ENCODE measurements at places on chromosomes 13 and 19. TPM values are rescaled to one million over a fixed set of nuclear protein-coding genes. Genes with fewer than 3 reads are reported as not detected.

The CKM gene
- not detected for total RNA-seq

- no peak for DNase-seq
Measured at GRCh38 chr13:30319655-30320054, 12.3 kb upstream of the KATNAL1 start.

DNA sequence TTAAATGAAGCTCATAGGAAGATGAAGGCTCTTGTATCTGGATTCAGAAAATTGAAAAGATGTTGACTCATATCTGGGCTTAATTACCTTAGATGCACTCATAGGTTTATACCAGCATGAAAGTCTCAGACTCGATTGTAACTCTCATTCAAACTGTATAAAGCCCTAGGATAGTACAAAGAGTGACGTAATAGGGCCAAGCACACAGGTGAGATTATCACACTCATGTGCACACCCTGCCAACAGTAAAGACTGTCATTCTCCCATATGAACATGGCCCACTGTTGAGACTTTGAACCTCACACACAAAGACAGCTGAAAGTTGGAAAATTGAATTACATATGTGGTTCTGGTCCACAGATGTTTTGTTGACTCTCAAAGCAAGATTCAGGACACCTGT, 18.0 kb upstream of the ZNF723 start:
- no peak for DNase-seq

- DNase-seq: no peak
Measured at GRCh38 chr13:113219256-113219940, 10.0 kb downstream of the CUL4A start.

DNA sequence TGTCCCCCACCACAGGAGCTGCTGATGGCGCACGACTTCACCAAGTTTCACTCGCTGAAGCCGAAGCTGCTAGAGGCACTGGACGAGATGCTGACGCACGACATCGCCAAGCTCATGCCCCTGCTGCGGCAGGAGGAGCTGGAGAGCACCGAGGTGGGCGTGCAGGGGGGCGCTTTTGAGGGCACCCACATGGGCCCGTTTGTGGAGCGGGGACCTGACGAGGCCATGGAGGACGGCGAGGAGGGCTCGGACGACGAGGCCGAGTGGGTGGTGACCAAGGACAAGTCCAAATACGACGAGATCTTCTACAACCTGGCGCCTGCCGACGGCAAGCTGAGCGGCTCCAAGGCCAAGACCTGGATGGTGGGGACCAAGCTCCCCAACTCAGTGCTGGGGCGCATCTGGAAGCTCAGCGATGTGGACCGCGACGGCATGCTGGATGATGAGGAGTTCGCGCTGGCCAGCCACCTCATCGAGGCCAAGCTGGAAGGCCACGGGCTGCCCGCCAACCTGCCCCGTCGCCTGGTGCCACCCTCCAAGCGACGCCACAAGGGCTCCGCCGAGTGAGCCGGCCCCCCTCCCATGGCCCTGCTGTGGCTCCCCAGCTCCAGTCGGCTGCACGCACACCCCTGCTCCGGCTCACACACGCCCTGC, 4.4 kb upstream of the NOP53 start:
- DNase-seq: no peak

DNA sequence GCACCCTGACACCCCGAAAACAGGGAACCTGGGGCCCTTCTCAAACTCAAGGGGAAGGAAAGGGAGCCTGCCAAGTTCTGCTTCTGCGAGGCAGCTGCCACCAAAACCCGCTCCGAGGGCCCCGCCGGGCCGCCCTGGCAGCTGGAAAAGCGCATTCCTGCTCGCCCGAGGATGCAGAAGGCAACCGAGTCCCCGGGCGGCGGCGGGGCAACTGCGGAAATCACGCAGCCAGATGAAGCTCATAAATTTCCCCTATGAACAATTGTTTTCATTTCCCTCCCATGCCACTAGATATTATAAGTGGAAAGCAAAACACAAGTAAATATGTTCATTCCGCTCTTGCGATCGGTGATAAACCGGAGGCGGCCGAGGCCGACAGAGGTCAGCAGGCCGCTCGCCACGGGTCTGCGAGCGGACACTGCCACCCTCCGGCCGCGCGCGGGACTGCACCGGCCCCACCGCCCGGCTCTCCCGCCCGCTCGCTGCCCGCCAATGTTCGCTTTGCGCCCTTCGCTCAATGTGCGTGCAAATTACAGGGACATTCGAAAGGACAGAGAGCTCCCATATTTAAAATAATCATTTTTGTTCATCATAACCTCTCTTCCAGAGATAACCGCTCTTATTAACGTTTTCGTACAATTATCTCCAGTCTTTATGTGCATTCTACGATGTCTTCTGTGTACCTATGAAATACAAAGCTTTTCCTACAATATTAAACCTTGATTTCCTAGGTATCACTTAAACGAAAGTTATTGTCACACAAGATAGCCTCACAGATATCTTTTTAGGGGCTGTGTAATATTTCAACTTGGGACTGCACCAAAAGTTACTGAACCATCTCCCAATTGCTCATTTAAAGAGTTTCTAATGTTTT, 120.8 kb upstream of the ZNF507 start:
- peak; percentile 66 for DNase-seq

DNA sequence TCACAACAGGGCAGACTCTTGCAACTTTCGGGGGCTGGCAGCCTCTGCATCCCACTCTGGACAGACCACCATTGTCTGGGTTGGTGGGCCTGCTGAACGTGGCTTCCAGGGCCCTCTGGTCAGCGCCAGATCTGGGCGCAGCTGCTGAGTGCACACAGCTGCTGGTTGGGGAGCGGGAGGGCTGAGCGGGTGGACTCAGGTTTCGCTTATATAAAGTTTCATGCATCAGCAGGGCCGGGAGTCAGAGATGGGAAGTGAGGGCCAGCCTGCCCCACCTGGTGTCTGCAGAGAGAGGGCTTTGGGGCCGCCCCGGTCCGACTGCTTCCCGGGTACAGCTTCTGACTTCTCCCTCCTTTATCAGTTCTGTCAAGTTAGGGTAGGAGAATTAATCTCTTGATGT, 6.9 kb downstream of the ARHGEF7 start:
- no peak for DNase-seq

DNA sequence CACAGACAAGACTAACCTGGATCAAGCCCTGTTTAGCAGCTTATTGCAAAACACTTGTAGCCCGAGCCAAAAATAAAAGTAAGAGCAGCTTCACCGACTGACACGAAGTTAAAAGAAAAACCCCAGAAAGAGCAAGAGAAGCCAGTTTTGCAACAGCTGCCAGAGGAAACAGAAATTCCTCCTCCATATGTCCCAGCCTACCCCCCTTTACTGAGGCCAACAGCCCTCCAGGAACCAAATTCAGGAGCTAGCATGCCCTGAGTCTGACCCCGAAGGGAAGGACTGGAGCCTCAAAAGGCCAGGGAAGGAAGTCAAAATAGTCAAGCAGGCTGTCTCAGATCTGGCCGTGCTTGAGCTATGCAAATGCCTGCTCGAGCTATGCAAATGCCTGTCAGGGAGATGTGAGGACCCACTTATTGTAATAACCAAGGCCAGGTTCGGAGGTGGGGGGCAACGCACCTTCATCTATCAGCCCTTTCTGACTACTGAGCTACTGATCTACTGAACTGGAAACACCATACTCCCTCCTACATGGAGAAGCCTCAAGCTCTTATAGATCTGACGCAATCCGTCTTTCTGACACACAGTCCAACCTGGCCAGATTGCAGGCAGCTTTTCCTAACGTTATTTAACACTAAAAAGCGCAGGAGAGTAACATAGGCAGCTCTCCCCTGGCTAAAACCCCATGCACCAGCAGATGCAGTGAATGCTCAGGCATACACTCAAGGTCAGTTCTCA, 6.7 kb downstream of the SIGLEC11 start:
- DNase-seq: no peak

DNA sequence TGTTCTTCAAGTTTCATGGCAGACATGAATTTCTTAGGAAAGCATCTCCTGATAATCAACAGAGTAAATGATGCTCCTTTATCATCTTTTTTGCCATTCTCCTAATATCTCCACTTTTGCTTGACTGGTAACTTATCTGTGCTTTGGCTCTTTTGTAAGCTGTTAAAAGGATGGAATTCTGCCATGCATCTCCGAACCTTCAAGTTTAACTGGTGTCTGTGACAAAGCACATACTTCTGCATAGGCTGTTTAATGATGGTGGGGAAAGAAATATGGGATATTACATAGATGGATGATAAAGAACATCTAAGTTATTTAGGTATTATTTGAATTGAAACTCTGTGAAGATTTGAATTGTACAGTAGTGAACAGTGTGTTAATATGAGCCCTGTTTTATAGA, 866.9 kb upstream of the SLITRK1 start:
- DNase-seq: no peak

- no peak for DNase-seq
Measured at GRCh38 chr19:18168673-18169381, 4.8 kb upstream of the IFI30 start.

GRCh38 chr13:39566216-39566869, 36.6 kb downstream of the LHFPL6 start:
- no peak for DNase-seq

Data from CD4-positive, alpha-beta T cell (primary cell).